Right renal cortex interstitium (tissue), 3 donors: ENCODE measurements at places on chromosomes 12 and 14. TPM values are rescaled to one million over a fixed set of nuclear protein-coding genes. Genes with fewer than 3 reads are reported as not detected.

DNA sequence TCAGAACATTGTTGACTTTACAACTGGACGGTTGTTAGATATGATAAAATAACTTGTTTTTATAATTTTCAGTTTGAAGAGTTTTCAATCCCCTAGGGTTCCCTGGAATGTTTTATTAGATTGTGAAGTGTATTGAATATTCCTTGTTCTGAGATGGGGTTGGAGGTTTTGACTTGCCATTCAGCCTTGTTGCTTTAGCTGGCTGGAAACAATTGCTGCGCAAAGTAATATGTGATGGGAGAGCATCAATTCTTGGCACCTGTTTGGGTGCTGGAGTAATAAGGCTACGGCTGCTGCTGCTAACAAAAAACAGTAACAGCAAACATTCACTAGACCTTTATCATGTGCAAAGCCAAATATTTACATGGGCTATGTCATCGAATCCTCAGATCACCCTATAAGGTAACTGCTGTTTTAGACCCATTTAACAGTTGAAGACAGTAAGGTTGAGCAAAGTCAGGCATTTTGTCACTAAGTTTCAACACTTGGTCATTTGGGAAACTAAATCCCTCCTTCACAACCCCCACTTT is 241.0 kb upstream of the TBX3 start:
- DNase-seq: no peak

DNA sequence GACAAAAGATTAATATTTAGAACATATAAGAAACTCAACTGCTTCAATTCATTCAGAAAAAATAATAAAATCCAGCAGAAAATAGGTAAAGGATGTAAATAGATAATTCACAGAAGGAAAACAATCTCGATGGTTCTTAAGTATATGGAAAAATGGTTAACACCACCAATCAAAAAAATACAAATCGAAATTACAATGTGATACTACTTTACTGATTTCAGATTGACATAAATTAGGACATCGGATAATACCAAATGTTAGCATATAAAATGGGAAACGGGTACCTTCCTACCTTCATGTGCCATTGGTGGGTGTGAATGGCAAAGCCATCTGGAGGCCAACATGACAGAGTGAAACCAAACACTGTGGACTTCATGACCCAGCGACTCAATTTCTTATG is 1.6 kb upstream of the PPP4R4 start:
- DNase-seq: no peak

DNA sequence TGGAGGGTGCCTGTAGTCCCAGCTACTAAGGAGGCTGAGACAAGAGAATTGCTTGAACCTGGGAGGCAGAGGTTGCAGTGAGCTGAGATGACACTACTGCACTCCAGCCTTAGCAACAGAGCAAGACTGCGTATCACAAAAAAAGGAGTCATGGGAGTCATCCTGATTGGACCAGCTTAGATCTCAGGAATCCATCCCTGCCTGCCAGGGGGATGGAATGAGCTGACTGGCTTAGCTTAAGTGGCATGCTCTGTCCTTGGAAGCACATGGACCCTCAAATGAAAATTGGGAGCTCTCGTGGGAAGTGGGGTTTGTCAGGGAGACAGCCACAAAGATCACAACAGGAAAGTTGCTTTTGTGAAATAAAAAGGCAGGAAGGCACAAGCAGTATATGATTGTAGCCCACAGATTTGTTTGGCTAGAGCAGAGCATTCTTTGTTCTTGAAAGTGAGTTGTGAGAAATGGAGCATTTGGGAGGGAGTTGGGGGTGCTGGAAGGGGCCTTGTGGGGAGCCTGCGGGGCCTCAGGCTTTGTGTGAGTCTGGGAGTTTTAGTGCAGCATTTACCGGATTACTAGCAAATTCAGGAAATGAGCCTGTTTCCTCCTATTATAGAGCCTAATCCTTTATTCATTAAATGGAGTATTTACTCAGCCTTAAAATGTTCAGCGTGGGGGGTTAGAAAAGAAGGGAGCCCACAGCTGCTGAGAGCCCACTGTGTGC is 30.7 kb downstream of the DGLUCY start:
- no peak for DNase-seq

DNA sequence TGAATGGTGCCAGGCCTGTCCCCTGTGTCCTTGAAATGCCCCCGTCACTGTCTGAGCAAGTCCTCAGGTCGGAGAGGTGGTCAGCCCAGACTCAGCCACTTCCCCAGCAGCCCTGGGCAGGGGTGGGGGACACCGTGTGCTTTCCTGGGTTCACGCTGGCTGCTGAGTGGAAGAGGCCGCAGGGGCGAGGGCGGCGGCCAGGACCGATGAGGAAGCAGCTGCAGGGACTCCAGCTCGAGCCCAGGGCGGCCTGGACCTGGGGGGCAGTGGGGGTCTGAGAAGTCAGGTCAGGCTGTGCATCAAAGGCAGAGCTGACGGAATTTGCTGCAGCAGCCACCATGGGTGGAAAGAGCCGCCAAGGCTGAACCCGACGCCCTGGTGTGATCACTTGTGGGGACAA is 28.4 kb downstream of the NOC4L start:
- DNase-seq: no peak

GRCh38 chr14:64119980-64120379 is 174.2 kb downstream of the ESR2 start:
- DNase-seq: no peak

GRCh38 chr12:19432309-19433170 is 6.8 kb upstream of the AEBP2 start:
- DNase-seq: no peak

GRCh38 chr12:68470664-68471328 is 138.6 kb upstream of the MDM1 start:
- DNase-seq: no peak

- DNase-seq: no peak
Observed at GRCh38 chr12:112936927-112937326, 1.3 kb upstream of the OAS3 start.

DNA sequence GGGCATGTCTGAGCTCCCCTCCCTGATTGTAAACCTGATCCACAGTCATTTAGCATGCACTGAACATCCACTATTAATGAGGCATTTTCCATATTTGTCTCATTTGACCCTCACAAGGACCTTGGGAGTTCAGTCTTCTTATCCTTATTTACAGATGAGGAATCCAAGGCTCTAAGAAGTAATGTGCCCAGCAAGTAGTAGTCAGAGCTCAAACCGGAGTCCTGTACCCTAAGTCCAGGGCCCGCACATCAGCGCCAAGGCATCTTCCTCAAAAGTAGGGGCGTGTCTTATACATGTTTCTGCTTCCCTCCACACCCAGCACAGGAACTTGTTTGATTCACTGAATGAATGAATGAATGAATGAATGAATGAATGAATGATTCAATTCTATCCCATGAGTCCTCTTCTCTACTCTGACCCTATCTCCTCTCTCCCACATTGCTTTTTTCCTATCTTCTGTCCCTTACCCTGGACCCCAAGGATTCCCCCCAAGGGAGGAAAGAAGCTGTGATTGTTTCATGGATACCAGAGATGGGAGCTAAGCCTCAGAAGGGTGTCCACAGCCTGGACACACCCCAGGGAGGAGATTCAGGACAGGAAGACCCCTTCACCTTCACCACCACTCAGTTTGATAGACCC is 21.8 kb upstream of the KRT8 start:
- DNase-seq: no peak

C14orf180 gene
- 0.07 TPM for polyA plus RNA-seq

- DNase-seq: no peak
Observed at GRCh38 chr12:49868449-49868848, 25.5 kb upstream of the BCDIN3D start.

DNA sequence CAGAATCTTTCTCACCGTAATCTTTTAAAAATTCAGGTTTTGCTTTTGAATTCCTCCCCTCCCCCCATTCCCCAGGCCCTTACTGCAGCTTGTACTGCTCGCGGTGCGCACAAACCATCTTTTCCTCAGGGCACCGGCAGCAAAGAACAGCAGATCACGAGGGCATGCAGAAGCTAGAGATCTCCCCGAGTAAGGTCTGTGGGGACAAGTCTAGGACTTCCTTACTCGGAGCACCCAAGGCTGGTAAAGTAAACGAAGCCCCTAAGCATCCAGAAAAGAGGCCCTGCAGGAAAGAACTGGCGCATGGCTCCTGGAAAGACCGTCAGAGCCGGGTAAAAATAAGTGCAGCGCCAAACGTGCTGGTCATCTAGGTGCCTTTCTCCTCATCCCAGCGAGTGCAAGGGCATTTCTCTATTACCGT is 727 bp downstream of the LDHB start:
- no peak for DNase-seq

- no peak for DNase-seq
Observed at GRCh38 chr14:37223947-37224474, 26.3 kb downstream of the MIPOL1 start.

GRCh38 chr12:132399092-132400010 is 70.0 kb upstream of the GALNT9 start:
- DNase-seq: no peak

GRCh38 chr12:86496595-86496994 is 240.4 kb upstream of the MGAT4C start:
- no peak for DNase-seq

- no peak for DNase-seq
Observed at GRCh38 chr12:5070090-5070489, 26.4 kb downstream of the KCNA5 start.

GRCh38 chr14:89339579-89339978 is 77.5 kb downstream of the FOXN3 start:
- DNase-seq: no peak

GRCh38 chr12:124466216-124467128 is 100.9 kb downstream of the NCOR2 start:
- no peak for DNase-seq

PPP4R4 gene
- polyA plus RNA-seq: 0.22 TPM

TTC9 gene
- 3.7 TPM for polyA plus RNA-seq

- no peak for DNase-seq
Observed at GRCh38 chr14:68834816-68835215, 41.9 kb upstream of the ZFP36L1 start.

SYNDIG1L gene
- polyA plus RNA-seq: 0.28 TPM

CINP gene
- polyA plus RNA-seq: 40.8 TPM

- DNase-seq: no peak
Observed at GRCh38 chr14:53814392-53814791, 142.2 kb downstream of the BMP4 start.

BMAL2 gene
- 6.2 TPM for polyA plus RNA-seq

CAPZA3 gene
- 0.20 TPM for polyA plus RNA-seq

GRCh38 chr14:35140718-35141581 is 18.6 kb downstream of the PRORP start:
- DNase-seq: no peak

P2RX7 gene
- 0.69 TPM for polyA plus RNA-seq

WDHD1 gene
- 20.0 TPM for polyA plus RNA-seq

PSME2 gene
- 165 TPM for polyA plus RNA-seq

DNA sequence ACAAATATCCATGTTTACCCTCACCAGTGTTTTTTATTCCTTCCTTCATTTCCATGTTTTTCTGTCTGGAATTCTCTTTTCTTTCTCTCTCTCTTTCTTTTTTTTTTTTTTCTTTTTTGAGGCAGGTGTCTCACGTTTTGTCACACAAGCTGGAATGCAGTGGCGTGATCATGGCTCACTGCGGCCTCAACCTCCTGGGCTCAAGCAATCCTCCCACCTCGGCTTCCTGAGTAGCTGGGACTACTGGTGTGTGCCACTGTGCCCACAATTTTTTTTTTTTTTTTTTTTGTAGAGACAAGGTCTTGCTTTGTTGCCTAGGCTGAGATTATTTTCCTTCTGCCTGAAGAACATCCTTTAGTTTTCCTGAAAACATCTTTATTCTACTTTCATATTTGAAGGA is 15.0 kb upstream of the AMIGO2 start:
- no peak for DNase-seq
